NCI-H69 (cell line): ENCODE measurements at places on chromosomes 5 and 9.

DNA sequence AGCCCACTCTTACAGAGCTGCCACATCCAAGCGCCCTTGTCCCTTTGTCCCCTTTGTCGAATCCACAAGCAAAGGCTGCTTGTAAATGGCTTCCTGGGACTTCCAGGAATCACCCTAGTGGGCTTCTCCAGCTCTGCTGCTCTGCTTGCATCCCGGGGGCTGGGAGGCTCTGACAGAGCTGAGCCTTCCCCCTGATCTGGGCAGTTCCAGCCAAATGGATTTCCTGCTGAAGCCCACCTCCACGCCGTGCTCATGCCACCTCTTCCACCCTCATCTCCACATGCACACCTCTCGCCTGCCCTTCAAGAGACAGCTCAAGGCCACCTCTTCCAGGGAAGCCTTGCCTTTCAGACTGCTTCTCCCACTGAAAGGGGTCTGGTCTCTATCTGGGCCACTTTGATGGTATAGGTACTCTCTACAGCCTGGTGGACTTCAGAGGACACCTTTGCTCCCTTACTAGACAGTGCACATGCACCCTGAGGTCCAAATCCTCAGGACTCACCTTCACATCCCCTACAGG lies 106.2 kb downstream of the LHFPL2 start:
- no peak for DNase-seq

- no peak for DNase-seq
These were observed 9.9 kb downstream of the BBLN start for GRCh38 chr9:128169925-128170324.

- DNase-seq: no peak
These were observed 20.2 kb downstream of the ATP10B start for GRCh38 chr5:160831801-160832200.

- no peak for DNase-seq
These were observed 99.8 kb downstream of the ZNF462 start for GRCh38 chr9:106962615-106963363.

- DNase-seq: no peak
These were observed 200.2 kb downstream of the SLIT3 start for GRCh38 chr5:169100735-169101075.

- no peak for DNase-seq
These were observed 93.8 kb downstream of the ADAMTS2 start for GRCh38 chr5:179251276-179251969.

- no peak for DNase-seq
These were observed 287.4 kb upstream of the TARS1 start for GRCh38 chr5:33153372-33153771.

DNA sequence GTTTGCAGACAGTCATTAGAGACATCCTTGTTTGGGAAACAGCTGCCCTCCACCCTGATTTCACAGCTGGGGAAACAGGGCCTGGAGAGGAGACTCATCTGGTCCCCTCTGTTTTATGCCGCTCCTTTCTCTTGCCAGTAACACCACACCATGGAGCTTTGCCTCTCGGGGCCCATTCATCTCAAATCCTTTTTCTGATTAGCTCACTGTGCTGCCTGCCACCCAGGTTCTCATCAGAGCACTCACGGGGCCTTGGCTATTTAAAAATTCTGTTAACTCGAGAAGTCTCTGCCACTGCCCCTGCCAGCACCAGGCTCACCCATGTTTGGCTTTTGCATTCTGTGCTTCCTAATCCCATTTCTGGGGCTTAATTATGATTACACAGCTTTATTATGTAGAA lies 36.8 kb upstream of the C5orf58 start:
- DNase-seq: peak; percentile 97

- no peak for DNase-seq
These were observed 964 bp downstream of the HTR4 start for GRCh38 chr5:148653291-148653835.

DNA sequence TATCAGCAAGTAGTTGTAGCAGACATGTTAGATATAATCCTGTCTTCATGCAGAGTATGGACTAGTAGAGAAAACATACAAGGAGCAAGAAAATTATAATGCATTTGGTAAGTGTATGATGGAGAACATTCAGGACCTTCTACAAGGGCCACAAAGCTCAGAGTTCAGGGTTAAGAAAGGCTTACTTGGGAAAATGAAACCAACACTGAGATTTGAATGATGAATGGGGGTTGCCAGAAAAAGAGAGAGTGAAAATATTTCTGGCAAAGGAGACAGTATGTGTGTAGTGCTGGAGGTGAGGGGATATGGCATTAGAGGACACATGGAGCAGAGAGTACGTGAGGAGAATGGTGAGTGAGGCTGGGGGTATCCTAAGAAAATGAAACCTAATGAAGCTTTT lies 169.8 kb upstream of the STK32A start:
- DNase-seq: no peak

- DNase-seq: no peak
These were observed 44.8 kb downstream of the ACOT12 start for GRCh38 chr5:81349161-81349560.

- DNase-seq: no peak
These were observed 9.7 kb upstream of the UBAP1 start for GRCh38 chr9:34169125-34169524.

- DNase-seq: no peak
These were observed 46.7 kb downstream of the UHRF2 start for GRCh38 chr9:6459718-6460117.

DNA sequence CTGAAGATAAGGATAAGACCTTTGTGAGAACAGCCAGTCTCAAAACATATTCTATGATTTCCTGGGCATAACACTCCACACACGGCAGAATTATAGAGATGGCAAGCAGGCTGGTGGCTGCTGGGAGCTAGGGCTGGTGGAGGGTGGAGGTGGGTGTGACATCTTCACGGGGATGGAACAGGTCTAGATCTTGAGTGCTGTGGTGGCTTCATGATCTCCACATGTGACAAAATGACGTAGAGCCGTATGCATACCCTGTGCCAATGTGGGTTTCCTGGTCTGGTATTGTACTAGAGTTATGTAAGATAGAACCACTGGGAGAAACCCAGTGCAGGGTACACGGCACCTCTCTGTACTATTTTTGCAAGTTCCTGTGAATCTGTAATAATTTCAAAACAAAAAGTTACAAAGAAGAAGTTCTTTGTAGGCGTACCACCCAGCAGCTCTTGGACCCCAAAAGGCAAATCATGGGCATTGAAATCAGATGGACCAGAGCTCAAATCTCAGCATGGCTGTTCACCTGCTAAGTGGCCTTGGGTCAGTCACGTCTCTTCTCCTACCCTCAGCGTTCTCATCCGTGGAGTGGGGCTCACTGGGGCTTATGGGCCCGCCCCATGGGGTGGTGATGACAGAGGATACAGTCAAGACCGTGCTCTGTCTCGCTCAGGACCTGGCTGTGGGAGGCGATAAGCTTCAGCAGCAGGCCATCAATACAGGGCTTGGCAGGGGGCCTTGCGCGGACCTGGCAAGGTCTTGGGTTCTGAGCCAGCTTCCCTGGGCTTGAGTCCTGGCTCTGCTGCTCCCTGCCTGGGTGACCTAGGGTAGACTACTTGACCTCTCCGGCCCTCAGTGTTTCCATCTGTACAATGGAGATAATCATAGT lies 74.7 kb upstream of the UNC5A start:
- DNase-seq: no peak

DNA sequence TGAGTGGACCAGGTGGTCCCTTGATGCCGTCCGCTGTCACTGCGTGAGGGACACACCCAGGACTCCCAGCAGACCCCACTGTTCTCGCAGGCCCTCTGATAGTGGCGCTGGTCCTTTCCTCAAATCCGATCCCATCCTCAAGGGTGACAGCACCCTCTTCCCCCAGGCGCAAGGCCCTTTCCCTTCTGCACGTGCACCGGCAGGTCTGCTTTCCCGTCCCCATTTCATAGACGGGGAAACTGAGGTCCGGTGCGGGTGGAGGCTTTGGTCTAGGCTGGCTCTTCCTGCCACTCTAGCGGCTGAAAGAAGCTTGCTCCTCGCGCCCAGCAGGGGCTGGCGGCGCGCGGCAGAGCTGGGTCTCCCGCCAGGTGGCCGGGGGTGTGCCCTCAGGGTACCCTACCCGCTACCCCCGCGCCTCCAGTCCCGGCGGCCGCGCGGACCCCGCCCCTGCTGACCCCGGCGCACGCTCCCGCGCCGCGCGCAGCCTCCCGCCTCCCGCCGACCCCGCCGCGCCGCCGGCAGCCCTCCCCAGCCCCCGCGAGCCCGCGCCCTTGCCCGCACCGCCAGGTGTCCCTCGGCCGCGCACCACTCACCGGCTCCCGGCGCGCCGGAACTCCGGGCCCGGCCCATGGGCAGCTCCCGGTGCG lies 453 bp downstream of the RASGEF1C start:
- DNase-seq: peak; percentile 68

DNA sequence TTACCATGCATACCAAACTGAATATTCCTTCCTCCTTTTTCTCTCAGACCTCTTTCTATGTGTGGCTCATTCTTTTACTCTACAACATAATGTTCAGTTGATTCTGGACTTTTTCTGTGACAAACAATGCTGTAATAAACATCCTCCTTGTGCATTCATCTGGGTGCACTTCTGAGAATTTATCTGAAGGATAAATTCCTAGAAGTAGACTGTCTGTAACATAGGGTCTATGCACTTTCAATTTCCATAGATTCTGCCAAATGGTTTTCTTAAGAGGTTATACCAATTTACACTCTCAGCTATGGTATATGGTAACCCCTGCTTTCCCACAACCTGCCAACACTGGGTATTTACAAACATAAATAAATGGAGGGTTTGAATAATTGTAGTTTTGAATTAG lies 24.1 kb upstream of the TNC start:
- no peak for DNase-seq

- no peak for DNase-seq
These were observed 167.8 kb downstream of the DOCK2 start for GRCh38 chr5:169804861-169805260.

GRCh38 chr9:36963346-36963745 lies 70.7 kb downstream of the PAX5 start:
- DNase-seq: no peak

DNA sequence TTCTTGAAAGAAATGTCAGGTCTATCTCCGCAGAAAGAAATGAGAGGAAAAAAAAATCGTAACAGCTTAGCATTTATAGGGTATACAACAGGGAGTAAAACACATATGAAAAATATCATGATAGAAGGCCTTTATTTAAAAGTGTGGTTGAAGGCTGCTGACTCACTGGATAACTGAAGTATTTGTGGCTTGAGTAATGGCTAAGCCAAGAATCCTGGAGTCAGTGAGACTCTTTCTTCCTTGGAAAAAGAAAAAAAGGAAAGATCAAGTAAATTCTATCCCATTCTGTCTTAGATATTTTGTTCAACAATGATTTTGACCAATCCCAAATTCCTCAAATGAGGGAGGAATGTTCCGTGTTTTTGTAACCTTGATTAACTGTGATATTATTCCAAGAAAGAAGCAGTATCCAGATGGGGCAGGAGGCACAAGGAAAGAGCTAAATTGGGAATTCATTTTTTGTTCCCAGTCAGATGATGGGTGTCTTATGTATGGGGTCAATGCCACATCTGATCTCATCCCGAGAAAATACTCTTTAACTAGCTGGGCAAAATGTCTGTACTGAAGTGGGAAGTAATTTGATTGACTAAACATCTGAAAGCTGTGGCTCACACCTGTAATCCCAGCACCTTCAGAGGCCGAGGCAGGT lies 64.3 kb upstream of the MYO10 start:
- no peak for DNase-seq

GRCh38 chr9:108386859-108387384 lies 468.9 kb downstream of the ACTL7B start:
- no peak for DNase-seq

- no peak for DNase-seq
These were observed 93.4 kb upstream of the IRX4 start for GRCh38 chr5:1975898-1976765.

DNA sequence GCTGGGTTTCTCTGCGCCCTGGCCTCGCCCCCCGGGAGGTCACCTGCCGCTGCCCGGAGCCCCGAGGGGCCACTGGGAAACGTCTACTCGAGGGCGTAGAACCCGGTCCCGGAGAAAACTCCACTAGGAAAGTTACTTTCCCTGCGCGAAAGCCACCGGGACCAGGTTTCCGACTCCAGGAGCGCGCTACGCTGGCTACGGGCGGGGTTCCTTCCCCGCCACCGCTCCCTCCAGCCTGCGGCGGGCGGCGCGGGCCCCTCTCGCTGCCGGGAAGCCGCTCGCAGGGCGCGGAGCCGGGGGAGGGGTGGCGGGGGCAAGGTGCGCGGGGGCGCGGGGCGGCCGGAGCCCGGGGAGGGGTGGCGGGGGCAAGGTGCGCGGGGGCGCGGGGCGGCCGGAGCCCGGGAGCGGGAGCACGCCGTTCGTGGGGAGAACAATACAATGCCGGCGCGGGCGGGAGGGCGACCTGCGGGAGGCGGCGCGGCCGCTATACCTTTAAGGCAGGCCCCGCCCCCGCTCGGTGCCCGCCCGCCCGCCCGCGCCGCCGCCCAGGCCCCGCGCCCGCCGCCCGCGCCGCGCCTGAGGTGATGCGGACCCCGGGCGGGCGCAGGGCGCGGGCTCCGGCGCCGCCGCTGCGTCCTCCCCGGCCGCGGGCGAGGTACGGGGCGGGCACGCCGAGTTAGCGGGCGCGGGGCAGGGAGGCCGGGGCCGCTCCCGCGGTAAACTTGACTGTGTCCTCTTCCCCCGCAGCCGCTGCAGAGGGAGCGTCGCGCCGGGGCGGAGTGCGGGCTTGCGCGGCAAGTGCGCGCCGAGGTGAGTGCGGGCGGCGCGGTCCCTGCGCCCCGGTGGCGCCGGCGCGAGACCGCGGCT lies 278.1 kb downstream of the AOPEP start:
- peak; percentile 88 for DNase-seq

DNA sequence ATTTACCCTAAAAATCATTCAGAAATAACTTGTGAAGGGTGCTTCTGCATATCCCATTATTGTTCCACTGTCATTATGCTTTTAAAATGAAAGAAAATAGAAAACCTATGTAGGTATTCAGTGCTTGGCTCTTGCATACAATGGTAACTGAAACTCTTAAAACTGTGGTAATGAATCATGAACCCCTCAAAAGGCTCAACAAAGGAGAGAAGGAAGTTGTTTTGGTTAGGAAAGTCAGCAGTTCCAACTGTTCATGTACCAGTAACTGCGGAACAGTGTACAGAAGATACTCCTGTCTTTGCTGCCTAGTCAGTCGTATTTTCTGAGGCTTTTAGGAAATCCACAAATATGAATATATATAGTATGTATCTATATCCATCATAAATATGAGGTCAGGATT lies 96.1 kb downstream of the OSMR start:
- no peak for DNase-seq

DNA sequence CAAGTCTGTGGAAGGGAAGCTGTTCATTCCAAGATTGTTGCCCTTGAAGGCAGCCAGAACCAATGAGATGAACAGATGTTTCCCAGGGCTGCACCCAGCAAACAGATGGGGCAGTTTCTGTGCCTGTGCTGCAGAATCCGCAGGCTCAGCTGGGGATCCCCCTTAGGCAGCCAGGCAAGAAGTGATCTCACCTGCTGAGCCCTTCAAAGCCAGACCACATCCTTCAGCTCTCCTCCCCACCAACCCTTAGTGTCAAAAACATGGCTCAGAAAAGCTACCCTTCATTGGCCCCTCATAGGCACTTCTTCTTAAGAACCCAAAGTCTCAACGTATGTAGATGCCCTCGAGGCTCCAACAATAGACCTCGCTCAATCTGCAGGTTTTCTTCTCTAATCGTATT lies 626.7 kb downstream of the CCDC171 start:
- DNase-seq: peak; percentile 63
